ENCODE measurements at places on chromosomes 5 and 9.

DNA sequence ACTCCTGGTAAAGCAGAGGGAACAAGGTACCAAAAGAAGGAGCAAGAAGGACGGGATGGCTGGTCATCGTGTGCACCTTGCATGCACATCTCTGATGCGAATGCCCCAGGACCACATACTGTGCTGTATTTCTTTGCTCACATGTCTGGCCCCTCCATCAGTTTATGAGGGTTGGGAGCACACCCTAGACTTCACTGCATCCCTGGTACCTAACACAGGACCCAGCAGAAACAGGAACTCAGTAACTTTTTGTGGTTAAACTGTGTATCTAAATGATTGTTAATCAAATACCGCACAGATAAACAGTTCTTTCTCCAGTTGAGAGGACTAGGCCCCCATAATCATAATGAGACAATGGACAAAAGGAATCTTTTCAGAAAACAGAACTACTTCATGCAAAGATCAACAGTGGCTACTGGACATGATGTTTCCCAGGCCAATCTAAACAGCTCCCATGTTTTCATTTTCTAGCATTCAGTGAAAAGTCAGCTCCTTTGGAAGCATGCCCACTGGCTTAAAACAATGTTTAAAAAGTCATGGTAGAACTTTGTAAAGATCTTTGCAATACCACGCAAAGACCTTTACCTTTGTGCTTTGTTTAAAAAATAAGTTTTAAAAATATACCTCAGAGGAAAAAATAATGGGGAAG lies 55.5 kb upstream of the IFNK start:
- no peak for DNase-seq

DNA sequence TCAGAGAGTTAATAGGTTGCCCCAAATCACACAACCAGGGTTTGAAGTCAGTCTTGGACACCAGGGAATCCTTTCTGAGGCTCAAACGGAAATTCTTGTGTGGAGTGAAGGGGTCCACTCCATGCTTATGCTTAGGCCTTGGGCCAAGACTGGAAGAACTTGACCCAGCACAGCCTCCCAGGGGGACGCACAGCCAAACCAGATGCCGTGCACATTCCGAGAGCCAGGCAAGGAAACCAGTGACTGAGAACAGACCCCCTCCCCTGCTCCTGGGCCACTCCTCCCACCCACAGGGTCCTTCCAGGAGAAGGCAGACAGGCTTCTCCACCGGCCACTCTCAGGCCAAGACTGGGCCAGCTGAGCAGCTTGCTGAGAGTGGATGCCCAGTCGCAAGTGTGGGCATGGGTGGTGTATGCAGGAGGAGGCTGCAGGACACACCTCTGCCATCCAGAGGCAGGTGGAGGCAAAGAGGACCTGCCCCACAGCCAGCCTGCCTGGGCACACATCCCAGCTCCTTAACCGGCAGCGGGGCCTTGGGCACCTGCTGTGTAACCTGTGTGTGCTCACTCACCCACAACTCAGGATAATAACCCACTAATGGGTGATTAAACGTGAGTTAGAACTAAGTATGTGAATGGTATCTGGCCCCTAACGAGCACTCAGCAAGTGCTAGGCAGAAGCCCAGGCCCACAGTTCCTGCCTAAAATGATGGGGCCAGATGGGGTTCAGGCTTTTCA lies 38.0 kb downstream of the NIPAL4 start:
- DNase-seq, result no peak

DNA sequence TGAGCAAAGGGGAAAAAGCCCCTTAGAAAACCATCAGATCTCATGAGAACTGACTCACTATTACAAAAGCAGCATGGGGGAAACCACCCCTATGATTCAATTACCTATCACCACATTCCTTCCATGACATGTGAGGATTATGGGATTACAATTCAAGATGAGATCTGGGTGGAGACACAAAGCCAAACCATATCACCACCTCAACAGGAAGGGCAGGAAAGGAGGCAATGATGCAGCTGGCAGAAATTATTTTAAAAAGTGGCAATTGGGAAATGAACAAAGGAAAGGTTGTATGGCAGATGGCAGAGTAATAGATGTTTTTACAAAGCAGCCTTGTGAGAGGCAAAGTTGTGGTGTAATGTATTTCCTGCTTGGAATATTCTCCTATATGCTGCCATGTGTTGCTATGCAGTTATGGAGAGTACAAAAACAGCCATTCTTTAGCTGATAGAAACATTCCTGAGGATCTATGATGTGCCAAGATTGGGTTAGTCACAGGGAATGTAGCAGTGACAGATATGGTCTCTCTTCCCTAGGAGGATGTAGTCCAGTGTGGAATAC lies 138.8 kb downstream of the SMC2 start:
- DNase-seq, result no peak

DNA sequence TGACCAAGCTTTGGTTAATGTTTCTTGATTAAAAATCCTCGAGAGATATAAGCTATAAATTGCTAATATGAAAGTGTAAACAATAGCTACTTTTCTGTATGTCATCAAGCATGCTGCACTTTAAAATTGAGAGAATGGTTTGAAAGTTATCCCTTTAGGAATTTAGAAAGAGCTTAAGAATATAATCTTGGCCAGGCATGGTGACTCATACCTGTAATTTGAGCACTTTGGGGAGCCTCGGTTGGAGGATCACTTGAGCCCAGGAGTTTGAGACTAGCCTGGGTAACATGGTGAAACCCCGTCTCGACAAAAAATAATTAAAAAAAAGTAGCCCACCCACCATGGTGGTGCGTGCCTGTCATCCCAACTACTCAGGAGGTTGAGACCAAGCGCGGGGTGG lies 12.2 kb upstream of the MROH2B start:
- DNase-seq, result no peak

GRCh38 chr5:143059976-143060765 lies 290.0 kb downstream of the ARHGAP26 start:
- DNase-seq, result no peak

DNA sequence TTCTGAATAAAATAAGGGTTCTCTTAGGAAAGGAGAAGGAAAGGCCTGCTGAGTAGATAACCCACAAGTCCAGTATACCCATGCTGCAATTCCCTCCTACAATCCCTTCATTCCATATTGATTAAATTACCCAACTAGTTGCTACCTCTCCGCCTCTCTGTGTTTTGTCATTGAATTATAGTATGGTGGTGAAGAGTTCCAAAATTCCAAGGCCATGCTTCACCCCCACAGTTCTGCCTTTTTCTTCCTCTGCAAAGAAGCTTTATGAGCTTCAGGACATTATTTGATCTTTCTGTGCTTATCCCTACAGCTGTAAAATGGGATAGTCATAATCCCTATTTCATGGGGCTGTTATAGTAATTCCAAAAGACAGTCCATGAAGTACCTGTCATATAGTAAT lies 215.6 kb downstream of the ACTL7B start:
- no peak for DNase-seq

GRCh38 chr5:38697013-38697412 lies 140.6 kb upstream of the LIFR start:
- no peak for DNase-seq

GRCh38 chr5:6732634-6733410 lies 19.6 kb downstream of the TENT4A start:
- no peak for DNase-seq

DNA sequence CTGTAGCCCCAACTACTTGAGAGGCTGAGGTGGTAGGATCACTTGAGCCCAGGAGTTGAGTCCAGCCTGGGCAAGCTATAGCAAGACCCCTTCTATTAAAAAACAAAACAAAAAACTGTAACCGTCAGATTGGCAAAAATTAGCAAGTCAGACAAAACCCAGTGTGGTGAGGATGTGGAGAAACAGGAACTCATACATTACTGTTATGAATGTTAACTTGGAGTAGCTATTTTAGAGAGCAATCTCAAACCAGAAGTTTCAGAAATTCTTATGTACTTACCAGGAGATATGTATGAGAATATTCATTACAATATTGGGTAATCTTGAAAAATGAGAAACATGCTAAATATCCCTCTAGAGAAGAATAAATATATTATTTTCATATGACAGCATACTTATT lies 120.3 kb downstream of the INVS start:
- DNase-seq, result no peak

DNA sequence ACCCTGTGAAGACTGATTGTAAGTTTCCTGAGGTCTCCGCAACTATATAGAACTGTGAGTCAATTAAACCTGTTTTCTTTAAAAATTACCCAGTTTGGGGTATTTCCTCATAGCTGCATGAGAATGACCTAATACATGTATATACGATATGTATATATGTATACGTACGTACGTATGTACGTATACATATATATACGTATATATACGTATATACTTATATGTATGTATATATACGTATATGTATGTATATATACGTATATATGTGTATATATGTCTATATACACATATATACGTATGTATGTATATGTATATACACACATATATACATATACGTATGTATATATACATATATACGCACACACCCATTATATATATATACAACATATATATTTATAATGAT lies 1153.0 kb upstream of the CDH18 start:
- DNase-seq, result no peak

- no peak for DNase-seq
These were observed 29.9 kb downstream of the SPACA9 start for GRCh38 chr9:132908635-132909034.

DNA sequence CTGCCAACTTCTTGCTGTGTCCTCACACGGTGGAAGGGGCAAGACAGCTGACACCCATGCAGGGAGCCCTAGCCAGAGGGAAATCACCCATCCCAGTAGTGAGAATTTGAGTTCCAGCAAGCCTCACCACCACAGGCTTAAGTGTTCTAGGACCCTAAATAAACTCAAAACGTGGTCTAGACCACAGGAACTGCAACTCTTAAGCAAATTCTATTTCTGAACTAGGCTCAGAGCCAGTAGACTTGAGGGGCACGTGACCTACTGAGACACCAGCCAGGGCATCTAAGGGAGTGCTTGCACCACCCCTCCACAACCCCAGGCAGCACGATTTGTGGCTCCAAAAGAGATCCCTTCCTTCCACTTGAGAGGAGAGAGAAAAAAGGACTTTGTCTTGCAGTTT lies 96.0 kb upstream of the PHF24 start:
- DNase-seq, result no peak

DNA sequence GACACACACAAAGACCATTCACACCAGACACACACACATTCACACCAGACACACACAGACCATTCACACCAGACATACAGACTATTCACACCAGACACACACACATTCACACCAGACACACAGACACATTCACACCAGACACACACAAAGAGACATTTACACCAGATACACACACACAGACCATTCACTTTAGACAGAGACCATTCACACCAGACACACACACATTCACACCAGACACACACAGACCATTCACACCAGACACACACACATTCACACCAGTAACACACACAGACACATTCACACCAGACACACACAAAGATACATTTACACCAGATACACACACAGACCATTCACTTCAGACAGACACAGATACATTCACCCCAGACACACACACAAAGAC lies 29.0 kb upstream of the FCN1 start:
- DNase-seq, result no peak
